CD4-positive, CD25-positive, alpha-beta regulatory T cell (primary cell): ENCODE measurements at places on chromosomes 5 and 9.
A peak's percentile ranks its signal among the peaks of the same experiment; 100 is the strongest.

DNA sequence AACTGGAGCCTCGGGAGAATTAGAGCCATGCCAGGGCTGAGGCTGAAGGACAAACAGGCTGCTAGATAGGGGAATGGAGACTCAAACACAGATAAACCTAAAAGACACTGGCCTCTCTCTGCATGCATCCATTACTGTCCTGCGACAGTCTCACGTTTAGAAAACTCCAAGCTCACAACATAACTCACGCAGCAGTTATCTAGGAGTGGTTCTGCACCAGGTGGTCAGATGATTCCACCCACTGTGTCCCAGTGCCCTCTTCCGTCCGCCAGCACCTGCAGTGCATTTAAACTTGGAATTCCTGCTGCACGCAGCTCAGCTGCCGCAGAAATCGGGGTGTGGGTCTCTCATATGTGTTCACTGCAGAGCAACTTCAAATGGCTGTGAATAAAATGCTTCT, 272.6 kb upstream of the IRX2 start:
- no peak overlapping the region for H3K27ac ChIP-seq
- no peaks in the 10 kb centered on the region for H3K27me3 ChIP-seq
- DNase-seq = no peak
- H3K36me3 ChIP-seq = no peaks in the 10 kb centered on the region
- no peak overlapping the region for H3K4me3 ChIP-seq

GRCh38 chr9:19629488-19629887, 159.3 kb downstream of the SLC24A2 start:
- H3K27me3 ChIP-seq = no peaks in the 10 kb centered on the region
- DNase-seq = no peak
- H3K4me1 ChIP-seq = no peaks in the 10 kb centered on the region
- H3K4me3 ChIP-seq = no peak overlapping the region

GRCh38 chr9:113695440-113695851, 180.7 kb upstream of the ZNF618 start:
- H3K27me3 ChIP-seq = peaks cover 2% of the 10 kb centered on the region
- H3K36me3 ChIP-seq = no peaks in the 10 kb centered on the region
- H3K4me1 ChIP-seq = no peaks in the 10 kb centered on the region
- no peak overlapping the region for H3K27ac ChIP-seq
- DNase-seq = no peak

DNA sequence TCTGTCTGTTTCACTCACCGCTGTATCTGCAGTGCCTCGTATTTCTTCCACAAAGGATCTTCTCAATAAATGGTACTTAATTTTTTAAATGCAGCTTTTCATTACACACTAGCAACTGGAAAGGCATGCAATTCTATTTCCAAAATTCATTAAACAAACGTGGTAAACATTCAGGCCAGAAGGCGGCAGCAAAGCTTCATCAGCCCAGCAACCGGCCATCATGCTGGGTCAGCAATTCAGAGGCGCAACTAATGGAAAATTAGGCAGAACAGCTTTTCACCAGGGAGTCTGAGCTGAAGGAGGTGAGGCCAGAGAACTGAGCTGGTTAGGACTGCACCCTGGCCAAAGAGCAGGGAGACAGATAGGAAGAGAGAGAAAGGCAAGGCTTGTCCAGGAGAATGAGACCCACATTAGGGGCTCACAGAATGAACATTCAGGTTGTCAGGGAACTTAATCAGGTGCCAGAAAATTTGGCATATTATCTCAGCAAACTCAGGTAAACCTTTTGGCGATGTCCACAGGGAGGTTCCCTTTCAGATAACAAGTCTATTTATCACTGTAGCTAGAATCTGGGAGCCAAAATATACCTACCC, 17.7 kb upstream of the RNF180 start:
- H3K4me1 ChIP-seq = no peaks in the 10 kb centered on the region
- H3K4me3 ChIP-seq = no peak overlapping the region
- no peaks in the 10 kb centered on the region for H3K27me3 ChIP-seq
- H3K27ac ChIP-seq = no peak overlapping the region
- peak; percentile 0 for DNase-seq

DNA sequence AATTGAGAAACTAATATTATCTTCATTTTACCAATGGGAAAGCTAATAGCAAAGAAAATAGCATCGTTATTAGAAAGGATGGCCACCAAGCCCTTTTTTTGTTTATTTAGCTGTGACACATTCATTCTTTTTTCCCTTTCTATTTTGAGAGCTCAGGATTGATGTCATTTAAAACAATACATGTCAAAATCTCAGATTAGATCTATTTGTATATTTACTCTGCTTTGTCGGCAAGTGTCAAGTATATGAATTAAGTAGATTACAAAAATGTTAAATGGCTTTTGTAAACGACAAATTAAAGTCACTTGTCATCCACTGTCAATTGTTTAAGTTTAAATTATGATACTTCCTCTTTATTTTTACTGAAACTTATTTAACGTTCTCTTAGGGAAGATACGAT, 118.9 kb downstream of the PAM start:
- no peak for DNase-seq
- no peak overlapping the region for H3K27ac ChIP-seq
- peaks cover 7% of the 10 kb centered on the region for H3K36me3 ChIP-seq
- no peaks in the 10 kb centered on the region for H3K4me1 ChIP-seq
- H3K4me3 ChIP-seq = no peak overlapping the region

- peaks cover 12% of the 10 kb centered on the region for H3K4me1 ChIP-seq
- DNase-seq = no peak
- no peak overlapping the region for H3K4me3 ChIP-seq
These were observed 156.0 kb upstream of the OTULINL start for GRCh38 chr5:14425559-14425958.
